ENCODE measurements at places on chromosomes 16 and 17. TPM values are rescaled to one million over a fixed set of nuclear protein-coding genes. Genes with fewer than 3 reads are reported as not detected.

Gene TAC4
- not detected for total RNA-seq

GRCh38 chr16:11377154-11377553, 31.9 kb downstream of the RMI2 start:
- no peak overlapping the region for H3K4me3 ChIP-seq
- no peaks in the 10 kb centered on the region for H3K36me3 ChIP-seq
- H3K27me3 ChIP-seq, result 0 out of 2 replicates have a peak, but pooled peaks cover 2% of the 10 kb centered on the region
- H3K27ac ChIP-seq, result no peak overlapping the region
- no peaks in the 10 kb centered on the region for H3K4me1 ChIP-seq

- H3K27me3 ChIP-seq, result peaks cover 8% of the 10 kb centered on the region
- DNase-seq, result no peak
- H3K4me1 ChIP-seq, result peaks cover 13% of the 10 kb centered on the region
- no peaks in the 10 kb centered on the region for H3K36me3 ChIP-seq
Measured at GRCh38 chr16:58503166-58503862, 3.4 kb downstream of the NDRG4 start.

DNA sequence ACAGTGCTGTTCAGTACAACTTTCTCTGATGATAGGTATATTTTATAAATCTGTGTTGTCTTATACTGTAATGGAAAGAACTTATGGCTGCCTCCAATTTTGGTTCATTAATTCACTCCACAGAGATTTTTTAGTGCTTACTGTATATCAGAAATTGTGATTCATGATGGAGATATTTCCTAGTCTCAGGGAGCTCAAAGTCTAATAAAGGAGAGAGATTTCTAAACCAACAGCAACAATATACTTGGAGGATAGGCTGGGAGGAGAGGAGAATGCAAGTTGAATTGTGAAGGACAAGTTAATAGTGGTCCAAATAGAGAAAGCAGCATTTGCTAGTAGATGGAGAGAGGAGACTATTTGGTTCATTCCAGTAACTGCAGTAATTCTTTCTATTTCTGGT, 63.5 kb downstream of the TANC2 start:
- H3K36me3 ChIP-seq, result no peaks in the 10 kb centered on the region
- no peak overlapping the region for H3K27ac ChIP-seq
- H3K4me3 ChIP-seq, result no peak overlapping the region
- no peak for DNase-seq

Gene HOXB1
- not detected for total RNA-seq

DNA sequence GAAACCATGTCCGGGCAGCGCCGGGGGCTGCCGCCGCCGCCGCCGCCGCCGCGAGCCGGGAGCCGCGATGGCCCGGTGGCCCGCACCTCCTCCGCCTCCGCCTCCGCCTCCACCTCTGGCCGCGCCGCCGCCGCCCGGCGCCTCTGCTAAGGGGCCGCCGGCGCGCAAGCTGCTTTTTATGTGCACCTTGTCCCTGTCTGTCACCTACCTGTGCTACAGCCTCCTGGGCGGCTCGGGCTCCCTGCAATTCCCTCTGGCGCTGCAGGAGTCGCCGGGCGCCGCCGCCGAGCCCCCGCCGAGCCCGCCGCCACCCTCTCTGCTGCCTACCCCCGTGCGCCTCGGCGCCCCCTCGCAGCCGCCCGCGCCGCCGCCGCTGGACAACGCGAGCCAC, 587 bp downstream of the HS3ST4 start:
- no peak overlapping the region for H3K27ac ChIP-seq
- H3K4me3 ChIP-seq, result peak overlapping the region; percentile 64
- peaks cover 10% of the 10 kb centered on the region for H3K4me1 ChIP-seq
- no peaks in the 10 kb centered on the region for H3K36me3 ChIP-seq

Measured in H1 (cell line).